ENCODE measurements at places on chromosomes 7 and 10.

GRCh38 chr10:8047452-8048280 is 6.8 kb upstream of the GATA3 start:
- DNase-seq = no peak

- DNase-seq = no peak
Measured at GRCh38 chr7:150403376-150404171, 24.4 kb downstream of the ZNF775 start.

GRCh38 chr7:5584096-5584495 is 160.5 kb upstream of the TNRC18 start:
- no peak for DNase-seq

- DNase-seq = no peak
Measured at GRCh38 chr7:75915416-75916156, 631 bp downstream of the POR start.

- DNase-seq = no peak
Measured at GRCh38 chr7:148918058-148918596, 34.0 kb upstream of the EZH2 start.

DNA sequence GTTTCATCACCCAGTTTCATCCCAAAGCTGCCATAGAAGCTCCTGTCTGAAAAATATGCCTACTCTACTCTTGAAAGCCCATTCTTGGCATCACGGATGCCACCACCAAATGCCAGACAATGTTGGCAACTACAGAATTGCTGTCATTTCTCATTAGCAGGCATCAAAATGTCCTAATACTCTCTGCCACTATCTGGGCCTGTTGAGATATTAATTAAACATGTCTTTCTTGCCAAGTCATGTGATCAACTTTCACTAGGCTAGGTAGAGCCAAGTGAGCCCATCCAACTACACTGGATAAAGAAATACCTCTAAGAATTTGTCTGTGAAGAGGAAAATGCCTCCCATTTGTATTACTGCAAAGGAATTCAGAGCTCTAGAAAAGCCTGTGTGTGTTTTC is 1093.3 kb upstream of the C7orf33 start:
- DNase-seq = no peak
